NCI-H1092 (cell line): ENCODE measurements at places on chromosomes 6 and 20.

DNA sequence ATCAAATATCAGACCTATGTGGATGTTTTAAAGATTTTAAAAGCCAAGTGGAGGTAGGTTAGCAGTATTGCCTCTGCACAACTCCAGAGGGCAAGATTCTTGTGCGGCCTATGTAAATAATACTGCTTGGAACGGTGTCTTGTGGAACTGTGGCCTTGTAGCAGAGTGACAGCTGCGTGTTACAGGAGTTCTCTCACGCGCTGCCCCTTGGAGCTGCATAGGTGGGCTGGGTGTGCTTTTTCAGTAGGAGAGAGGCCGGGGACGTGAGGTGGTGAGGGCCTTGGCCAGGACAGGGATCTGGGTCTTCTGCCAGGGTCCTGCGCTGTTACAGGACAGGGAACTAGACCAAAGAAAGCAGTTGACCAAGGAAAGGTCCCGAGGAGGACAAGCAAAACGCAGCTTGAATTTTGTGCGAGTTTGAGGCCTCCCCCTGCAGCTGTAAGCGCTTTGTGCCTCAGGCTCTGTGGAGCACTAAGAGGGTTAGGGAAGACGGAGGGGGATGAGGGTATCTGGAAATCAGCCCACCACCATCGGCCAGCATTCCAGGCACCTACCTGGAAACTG lies 1.5 kb downstream of the TMEM181 start:
- no peak for DNase-seq

DNA sequence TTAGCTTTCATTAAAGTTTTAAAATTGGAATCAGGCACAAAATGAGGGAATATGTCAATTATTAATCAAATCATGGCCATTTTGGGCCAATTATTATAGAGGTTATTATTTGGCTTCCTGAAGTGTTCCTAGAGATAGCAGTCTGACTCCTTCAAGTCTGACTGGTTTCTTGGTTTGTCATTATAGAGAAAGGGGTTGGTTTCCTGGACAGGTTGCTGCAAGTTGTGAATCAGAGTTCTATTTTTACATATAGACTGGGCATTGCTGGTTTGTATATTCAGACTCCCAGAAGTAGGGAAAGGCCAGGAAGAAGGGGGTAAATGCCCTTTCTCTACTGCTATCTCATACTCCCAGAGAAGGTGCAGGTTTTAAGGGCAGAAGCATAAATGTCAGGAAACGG lies 121.4 kb upstream of the CEP162 start:
- DNase-seq, result no peak

DNA sequence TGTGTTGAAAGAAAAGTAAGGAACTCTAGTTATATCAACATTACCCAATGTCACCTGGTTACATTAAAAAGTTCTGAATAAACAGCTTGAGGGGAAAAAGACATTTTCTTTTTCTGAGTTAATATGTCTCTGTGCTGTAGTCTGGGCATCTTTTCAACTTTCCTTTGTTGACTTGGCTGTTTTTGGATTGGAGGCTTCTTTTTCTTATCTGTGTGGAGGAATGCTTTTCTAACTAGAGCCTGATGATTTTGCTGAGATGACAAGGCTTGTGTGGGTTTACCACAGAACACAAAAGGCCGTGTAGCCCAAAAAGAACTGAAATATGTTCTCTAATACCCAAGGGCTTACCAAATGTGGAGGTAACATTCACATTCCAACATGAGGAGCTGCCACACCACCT lies 161.8 kb downstream of the KCNQ5 start:
- no peak for DNase-seq

- DNase-seq, result no peak
Observed at GRCh38 chr20:38547288-38548085, 33.5 kb upstream of the ADIG start.

- peak; percentile 20 for DNase-seq
Observed at GRCh38 chr6:160088069-160088783, 33.4 kb upstream of the SLC22A1 start.

- no peak for DNase-seq
Observed at GRCh38 chr6:139050770-139051313, 22.3 kb downstream of the ABRACL start.
